GM03348 (cell line): ENCODE measurements at places on chromosomes 5 and 9.

DNA sequence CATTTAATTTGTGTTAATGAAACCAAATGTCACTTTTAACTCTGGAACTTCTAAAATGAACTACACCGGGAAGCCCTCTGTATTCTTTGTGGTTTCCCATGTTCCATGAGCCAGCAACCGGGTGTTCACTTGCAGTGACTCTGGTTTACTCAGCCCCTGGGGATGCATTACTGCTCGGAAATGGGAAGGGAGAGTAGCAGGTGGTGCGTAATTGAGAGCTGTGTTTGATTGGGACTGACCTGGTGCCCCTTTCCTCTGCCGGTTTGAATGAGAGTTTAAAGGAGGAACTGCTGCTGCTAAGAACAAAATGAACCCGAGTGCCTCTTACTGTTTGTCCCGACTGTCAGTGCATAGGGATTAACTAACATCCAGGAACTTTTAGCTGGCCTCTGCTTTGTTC lies 100.1 kb upstream of the DHFR start:
- DNase-seq = no peak

- no peak for DNase-seq
Measured at GRCh38 chr5:29744618-29745017, 1448.9 kb upstream of the CDH6 start.

DNA sequence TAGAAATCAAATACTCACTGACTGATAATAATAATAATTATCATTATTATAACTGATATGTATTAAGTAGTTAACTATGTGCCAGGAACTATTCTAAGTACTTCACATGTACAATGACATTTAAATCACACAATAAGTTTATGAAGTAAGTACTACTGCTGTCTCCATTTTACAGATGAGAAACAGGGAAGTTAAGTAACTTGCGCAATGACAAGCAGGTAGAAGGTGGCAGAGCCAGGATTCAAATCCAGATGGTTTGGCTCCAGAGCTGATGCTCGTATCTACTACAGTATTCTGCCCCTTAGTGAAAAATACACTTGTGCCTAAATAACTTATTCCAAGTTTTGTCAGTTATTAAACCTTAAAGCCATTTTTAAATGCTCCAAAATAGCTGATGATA lies 217.3 kb downstream of the FBXL17 start:
- no peak for DNase-seq

GRCh38 chr9:74771672-74772071 lies 116.0 kb downstream of the TRPM6 start:
- no peak for DNase-seq

DNA sequence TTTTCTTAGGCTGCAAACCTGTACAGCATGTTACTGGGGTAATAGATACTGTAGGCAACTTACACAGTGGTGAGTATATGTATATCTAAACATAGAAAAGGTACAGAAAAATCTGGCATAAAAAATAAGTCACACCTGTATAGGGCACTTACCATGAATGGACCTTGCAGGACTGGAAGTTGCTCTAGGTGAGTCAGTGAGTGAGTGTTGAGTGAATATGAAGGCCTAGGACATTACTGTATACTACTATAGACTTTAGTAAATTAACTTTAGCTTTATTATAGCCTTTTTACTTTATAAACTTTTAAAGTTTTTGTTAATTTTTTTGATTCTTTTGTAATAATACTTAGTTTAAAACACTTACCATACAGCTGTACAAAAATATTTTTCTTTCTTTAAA lies 51.3 kb downstream of the DENND4C start:
- no peak for DNase-seq
